Left cardiac atrium (tissue), 4 donors: ENCODE measurements at places on chromosomes 2 and 18. TPM values are rescaled to one million over a fixed set of nuclear protein-coding genes. Genes with fewer than 3 reads are reported as not detected.

Gene DPYSL5
- total RNA-seq, result not detected

Gene CNTNAP5
- not detected for total RNA-seq

Gene LOXL3
- 8.4 TPM for total RNA-seq

Gene DYNAP
- not detected for total RNA-seq

Gene SLC8A1
- 590 TPM for total RNA-seq

Gene MC5R
- not detected for total RNA-seq

Gene RHOB
- total RNA-seq, result 224 TPM

Gene IL1RL1
- 1.8 TPM for total RNA-seq

Gene AQP12B
- total RNA-seq, result not detected

Gene GPR39
- 0.29 TPM for total RNA-seq

Gene RGPD3
- 0.10 TPM for total RNA-seq

DNA sequence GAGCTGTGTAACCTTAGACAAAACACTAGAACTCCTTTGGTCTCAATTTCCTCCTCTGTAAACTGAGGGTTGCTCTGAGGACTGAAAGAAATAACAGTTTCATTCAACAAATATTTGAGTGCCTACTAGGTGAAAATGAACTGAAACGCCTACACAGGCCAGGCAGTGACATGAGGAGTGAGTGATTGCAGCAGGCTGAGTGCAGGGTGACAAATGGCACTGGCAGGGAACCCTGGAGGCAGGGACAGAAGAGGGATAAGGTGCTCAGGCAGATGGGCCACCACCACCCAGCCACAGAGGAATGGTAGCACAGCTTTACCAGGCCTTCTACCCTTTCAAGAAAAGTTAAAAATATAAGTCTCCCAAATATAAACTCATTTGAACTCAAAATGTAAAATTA is 11.5 kb upstream of the RNU4ATAC start:
- no peak for DNase-seq

GRCh38 chr18:46301081-46301480 is 196.9 kb downstream of the HAUS1 start:
- no peak for DNase-seq

DNA sequence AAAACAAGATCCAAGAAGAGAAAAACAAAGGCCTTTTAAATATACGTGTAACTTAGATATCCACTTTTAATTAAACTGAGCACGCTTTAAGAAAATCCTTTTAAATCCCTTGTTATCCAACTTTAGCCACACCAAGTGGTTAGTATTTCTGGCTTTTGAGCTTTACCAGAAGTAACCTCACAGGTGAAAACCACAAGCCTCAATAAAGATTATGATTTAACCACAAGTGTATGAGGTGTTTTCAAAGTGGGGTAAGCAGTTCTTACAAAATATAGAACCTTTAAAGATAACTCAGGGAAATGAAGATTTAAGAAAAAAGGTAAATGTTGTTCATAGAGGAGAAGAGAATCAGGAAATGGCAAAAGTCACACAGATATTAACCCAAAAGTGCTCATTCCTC is 58.4 kb upstream of the CDCA7 start:
- DNase-seq, result no peak

- no peak for DNase-seq
Observed at GRCh38 chr2:234116010-234116409, 65.5 kb downstream of the SPP2 start.

DNA sequence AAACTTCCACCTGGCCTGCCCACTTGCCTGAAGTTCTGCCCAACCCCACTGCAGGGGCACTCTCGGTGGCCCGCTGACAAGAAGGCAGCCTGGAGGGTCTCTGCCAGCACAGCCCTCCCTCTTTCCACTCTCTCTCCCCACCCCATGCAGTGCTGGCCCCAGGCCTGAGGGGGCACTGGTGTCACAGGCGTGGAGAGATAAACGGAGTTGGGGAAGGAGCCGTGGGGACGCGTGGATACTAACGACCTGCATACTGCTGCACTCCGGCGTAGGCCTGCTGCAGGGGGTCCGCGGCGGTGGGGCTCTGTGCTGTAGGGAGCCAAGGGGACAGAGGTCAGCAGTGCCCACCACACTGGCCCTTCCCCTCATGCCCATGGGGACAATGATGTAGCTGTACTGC is 299.3 kb downstream of the CELF4 start:
- DNase-seq, result no peak

- no peak for DNase-seq
Observed at GRCh38 chr2:28378679-28379584, 13.7 kb upstream of the FOSL2 start.

- DNase-seq, result no peak
Observed at GRCh38 chr2:239213643-239214101, 187.1 kb downstream of the HDAC4 start.

GRCh38 chr2:36355151-36355889 is at the start of gene CRIM1:
CRIM1 (plus strand) TSS chr2:36355778; CDS start chr2:36356293, 515 bp downstream.
- DNase-seq, result peak; percentile 90

GRCh38 chr18:13448335-13448795 is 229.8 kb downstream of the LDLRAD4 start:
- DNase-seq, result no peak

- DNase-seq, result no peak
Observed at GRCh38 chr2:25379535-25379934, 37.8 kb upstream of the DNMT3A start.

GRCh38 chr18:52791321-52791720 is 451.3 kb downstream of the DCC start:
- DNase-seq, result no peak

GRCh38 chr2:130391058-130391871 is 35.4 kb downstream of the PTPN18 start:
- DNase-seq, result peak; percentile 86

DNA sequence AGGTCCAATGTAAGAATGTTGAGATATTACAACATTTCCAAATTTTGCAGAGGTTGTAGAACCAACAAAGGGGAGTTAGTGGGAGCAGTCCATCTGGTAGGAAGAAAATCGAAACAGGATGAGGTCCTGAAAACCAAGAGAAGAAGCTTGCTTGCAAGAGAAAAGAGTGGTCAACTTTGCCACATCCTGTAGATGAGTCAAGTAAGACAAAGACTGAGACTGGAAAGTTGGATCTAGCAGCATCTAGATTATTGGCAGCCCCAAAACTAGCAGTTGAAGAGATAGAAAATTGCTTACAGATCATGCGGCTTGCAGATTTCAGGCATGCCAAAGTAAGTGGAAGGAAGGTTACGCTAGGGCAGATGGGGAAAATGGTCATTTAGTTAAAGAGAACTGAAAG is 378.9 kb downstream of the GRB14 start:
- no peak for DNase-seq

DNA sequence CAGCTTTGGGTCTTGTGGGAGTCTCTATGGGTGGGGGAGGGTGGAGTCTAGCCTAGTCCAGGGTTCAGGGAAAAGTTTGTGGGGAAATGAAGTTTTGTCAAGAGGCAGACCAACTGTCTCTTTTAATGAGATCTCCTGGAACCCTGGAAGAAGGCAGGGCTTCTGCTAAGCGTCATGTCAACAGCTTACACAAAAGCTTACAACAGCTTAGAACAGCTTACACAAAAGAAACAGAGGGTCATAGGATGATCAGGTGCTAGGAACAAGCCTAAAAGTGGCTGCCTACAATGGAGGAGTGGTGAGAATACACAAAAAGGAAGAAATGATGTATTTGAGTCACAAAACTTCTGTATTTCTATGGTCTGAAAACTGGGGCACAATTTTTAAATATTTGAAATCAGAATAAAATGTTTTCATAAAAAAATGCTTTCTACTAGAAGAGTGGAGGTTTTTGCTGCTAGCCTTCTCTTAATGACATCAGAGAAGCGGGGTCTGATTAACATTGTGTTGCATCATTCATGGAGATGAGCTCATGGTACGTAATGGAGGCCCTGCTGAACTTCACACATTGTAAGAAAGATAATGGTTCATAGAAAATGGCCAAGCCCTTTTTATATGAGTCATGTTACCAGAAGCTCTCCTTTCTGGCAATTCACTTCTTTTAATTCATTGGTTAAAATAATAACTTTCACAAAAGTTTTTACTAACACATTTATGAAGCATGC is 351.0 kb downstream of the PIK3C3 start:
- no peak for DNase-seq

DNA sequence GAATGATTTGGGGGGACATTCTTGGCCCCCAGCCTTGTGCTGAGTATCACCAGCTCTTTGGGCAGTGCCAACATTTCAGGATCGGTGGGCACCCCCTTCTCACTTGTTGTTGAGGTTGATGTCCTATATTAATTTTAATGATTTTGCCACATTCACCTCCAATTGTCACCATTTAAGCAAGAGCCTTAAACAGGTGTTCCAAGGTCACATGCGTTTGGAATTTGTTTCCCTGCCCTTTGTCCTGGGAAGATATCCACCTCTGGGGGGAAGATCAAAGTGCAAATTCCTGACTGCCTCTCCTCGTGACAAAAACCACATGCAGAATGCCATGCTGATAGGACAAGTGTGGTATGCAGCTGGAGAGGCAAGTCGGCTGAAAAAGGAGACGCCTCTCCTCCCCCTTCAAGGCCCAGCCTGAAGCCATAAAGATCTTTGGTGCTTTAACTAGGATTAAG is 72.5 kb upstream of the ID2 start:
- DNase-seq, result no peak

GRCh38 chr2:104344306-104344705 is 509.6 kb upstream of the POU3F3 start:
- no peak for DNase-seq

GRCh38 chr18:75143851-75144250 is 65.1 kb downstream of the PTGR3 start:
- DNase-seq, result no peak

DNA sequence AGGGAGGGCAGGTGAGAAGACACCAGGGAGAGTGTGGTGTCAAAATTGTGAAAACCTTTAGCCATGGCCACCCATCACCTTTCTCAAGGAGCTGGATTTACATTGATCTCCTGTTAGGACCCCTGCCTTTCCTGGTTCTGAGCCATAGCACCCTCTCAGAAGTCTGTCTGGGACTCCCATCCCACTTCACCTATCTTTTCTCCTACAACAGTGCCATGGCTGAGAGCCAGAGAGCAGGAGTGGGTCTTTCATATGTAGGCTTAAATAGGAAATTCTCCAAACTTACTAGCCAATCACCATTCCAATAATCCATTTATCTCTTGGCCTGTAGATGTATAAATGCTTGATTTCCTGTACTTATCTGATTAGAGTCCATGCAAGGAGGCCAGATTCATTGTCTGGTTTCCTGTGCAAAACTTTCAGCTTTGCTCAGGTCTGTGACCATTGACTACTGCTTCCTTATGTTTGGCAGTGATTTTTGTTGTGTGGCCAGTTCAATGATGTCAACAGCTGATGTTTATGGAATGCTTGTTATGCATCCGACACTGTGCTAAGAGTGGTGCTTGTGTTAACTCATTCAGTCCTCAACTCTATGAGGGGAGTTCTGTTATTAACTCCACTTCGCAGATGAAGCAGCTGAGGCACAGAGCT is 57.6 kb upstream of the IGFBP5 start:
- DNase-seq, result no peak

GRCh38 chr2:107730898-107731297 is 95.8 kb upstream of the RGPD4 start:
- no peak for DNase-seq

DNA sequence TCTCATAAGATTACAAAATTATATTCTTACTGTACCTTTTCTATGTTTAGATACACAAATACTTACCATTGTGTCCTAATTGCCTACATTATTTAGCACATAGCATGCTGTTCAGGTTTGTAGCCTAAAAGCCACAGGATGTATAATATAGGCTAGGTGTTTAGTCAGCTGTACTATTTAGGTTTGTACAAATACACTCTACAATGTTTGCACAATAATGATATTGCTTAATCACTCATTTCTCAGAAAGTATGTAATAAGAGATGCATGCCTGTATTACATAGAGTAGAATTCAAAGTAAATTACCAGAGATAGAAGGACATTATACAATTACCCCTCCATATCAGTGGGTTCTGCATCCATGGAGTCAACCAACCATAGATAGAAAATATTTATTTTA is 201.1 kb upstream of the COL3A1 start:
- no peak for DNase-seq

- no peak for DNase-seq
Observed at GRCh38 chr2:100692381-100692780, 127.6 kb upstream of the NPAS2 start.

DNA sequence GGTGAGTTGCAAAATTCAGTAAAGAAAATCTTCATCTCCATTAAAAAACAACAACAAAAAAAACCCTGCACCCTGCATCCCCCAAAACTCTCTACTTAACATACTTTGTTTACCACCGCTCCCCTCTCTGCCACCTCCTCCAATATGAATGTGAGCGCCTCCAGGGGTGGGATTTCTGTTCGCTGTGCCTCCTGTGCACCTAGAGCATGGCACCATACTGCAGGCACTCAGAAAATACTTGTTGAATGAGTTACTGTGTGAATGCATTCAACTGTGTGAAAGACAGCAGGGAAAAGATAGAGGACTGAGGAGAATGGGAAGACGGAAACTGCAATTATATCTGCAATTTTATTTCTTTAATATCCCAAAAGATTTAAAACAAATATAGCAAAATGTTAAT is 4.5 kb downstream of the CEBPZ start:
- no peak for DNase-seq

- DNase-seq, result no peak
Observed at GRCh38 chr2:84132370-84132769, 326.7 kb downstream of the SUCLG1 start.

DNA sequence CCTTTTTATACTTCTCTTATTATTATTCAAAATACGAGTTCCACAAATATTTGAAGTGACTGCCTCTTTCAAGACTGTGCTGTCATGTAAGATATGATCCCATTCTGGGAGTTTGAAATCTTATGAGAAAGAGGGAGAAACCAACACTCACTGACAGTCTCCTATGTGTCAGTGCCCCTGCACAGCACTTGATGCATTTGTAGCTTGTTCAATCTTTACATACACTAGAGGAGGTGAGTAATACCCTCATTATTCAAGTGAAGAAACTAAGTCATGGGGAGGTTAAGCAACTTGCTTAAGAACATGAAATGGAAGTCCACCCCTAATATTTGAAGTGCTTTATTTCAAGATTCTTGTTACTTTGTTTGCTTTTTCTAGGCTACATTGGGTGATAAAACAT is 459.5 kb upstream of the FANCL start:
- no peak for DNase-seq

- DNase-seq, result no peak
Observed at GRCh38 chr18:74410441-74410992, 46.6 kb downstream of the DIPK1C start.

DNA sequence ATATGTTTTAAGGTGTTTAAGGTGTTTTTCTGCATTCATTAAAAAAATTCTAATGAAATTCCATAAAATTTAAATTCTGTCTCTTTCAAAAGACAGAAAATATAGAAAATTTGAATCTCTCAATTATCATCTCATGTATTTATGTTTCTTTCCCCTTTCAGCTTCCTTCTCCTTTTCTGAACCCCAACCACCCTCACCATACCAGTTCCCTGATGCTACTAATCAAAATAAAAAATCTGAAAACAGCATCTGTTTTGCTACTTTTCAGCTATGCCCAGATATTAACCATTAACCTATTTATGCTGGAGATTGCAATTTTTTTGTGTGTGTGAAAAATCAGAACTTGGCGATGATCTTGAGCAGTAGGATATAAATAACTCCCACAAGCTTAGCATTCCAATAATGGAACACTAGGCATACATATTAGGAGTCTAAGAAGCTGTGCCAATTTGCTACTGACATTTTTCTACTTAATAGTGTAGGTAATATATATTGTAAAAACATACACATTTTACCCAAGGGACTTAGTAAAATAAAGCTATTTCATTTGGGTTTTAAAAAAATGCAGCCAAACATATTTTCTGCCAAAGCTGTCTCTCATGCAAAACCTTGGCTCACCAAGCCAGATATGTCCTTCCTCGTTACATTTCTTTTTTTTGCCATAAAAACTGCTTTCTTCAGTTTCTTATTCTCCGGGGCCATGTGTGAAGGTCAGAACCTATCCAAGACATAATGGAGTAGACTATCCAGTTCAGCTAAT is 32.6 kb upstream of the AGPS start:
- DNase-seq, result no peak
